Right renal pelvis (tissue), 4 donors: ENCODE measurements at places on chromosomes 1 and 21. TPM values are rescaled to one million over a fixed set of nuclear protein-coding genes. Genes with fewer than 3 reads are reported as not detected.

Gene CDK11A
- polyA plus RNA-seq = 34.9 TPM

Gene CCNL2
- polyA plus RNA-seq = 236 TPM

Gene CFHR4
- polyA plus RNA-seq = not detected

Gene PYHIN1
- 0.13 TPM for polyA plus RNA-seq

Gene MANEAL
- 3.5 TPM for polyA plus RNA-seq

Gene FMO3
- polyA plus RNA-seq = 0.07 TPM

Gene CDC42BPA
- polyA plus RNA-seq = 43.8 TPM

Gene OR2T29
- not detected for polyA plus RNA-seq

Gene IFNLR1
- polyA plus RNA-seq = 7.0 TPM

Gene CRP
- not detected for polyA plus RNA-seq

Gene CD164L2
- 0.27 TPM for polyA plus RNA-seq

Gene GBP3
- polyA plus RNA-seq = 13.9 TPM
